ENCODE measurements at places on chromosomes 2 and 18.

DNA sequence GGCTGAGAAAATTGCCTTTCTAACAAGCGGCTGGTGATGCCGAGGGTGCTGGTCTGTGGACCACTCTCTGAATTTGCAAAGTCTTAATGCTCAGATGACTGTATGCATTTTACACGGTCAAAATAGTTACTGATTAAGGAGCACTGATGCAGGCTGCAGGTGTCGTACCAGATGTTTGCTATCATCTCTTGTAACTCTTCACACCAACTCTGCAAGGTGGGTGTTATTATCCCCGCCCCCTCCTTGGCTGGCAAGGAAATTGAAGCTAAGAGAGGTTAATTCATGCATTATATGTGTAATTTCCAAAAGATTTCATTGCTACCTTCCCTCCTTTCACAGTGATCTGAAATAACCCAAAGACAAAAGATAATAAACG is 13.0 kb upstream of the LBH start:
- DNase-seq, result no peak

GRCh38 chr2:226813148-226813701 is 13.6 kb upstream of the IRS1 start:
- no peak for DNase-seq

GRCh38 chr2:62306751-62307468 is 111.0 kb downstream of the B3GNT2 start:
- no peak for DNase-seq

GRCh38 chr2:8636041-8636491 is 45.8 kb upstream of the ID2 start:
- DNase-seq, result no peak

- DNase-seq, result no peak
These were observed 105.0 kb downstream of the LAMA3 start for GRCh38 chr18:23793985-23794867.
